ENCODE measurements at places on chromosomes 3 and 15. TPM values are rescaled to one million over a fixed set of nuclear protein-coding genes. Genes with fewer than 3 reads are reported as not detected.

GRCh38 chr15:46703871-46704637 lies 1013.3 kb upstream of the SEMA6D start:
- no peaks in the 10 kb centered on the region for H3K36me3 ChIP-seq
- H3K27me3 ChIP-seq: no peaks in the 10 kb centered on the region
- DNase-seq: no peak
- H3K4me1 ChIP-seq: no peaks in the 10 kb centered on the region
- H3K27ac ChIP-seq: no peak overlapping the region

The SLC9C1 gene
- not detected for total RNA-seq

GRCh38 chr15:45203182-45203581 lies 15.4 kb upstream of the SHF start:
- peaks cover 9% of the 10 kb centered on the region for H3K4me1 ChIP-seq
- H3K27me3 ChIP-seq: no peaks in the 10 kb centered on the region
- no peaks in the 10 kb centered on the region for H3K36me3 ChIP-seq
- no peak for DNase-seq
- H3K27ac ChIP-seq: peak overlapping the region; percentile 25

DNA sequence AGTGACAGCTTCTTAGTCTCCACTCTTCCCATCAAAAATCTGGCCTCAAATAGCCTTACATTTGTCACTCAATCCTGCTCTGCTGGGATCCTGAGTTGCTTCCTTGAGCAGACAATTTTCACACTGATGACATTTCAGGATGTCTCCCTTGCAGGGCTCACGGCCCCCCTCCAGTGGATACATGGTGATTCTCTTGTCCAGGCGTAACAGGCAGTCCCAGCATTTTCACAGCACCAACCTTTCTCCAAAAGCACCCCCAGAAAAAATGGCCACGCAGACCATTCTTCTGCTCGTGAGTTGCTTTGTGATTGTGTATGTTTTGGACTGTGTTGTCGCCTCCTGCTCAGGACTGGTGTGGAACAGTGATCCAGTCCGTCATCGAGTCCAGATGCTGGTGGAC lies 47.4 kb upstream of the WNT7A start:
- DNase-seq: no peak
- no peaks in the 10 kb centered on the region for H3K36me3 ChIP-seq
- no peak overlapping the region for H3K4me3 ChIP-seq
- H3K27me3 ChIP-seq: peaks cover 1% of the 10 kb centered on the region
- H3K4me1 ChIP-seq: no peaks in the 10 kb centered on the region

GRCh38 chr3:187783098-187783497 lies 37.8 kb upstream of the BCL6 start:
- H3K4me1 ChIP-seq: no peaks in the 10 kb centered on the region
- no peak for DNase-seq
- no peaks in the 10 kb centered on the region for H3K27me3 ChIP-seq
- H3K4me3 ChIP-seq: no peak overlapping the region

The ADAMTS17 gene
- total RNA-seq: 6.2 TPM

The DLL4 gene
- 22.0 TPM for total RNA-seq

- H3K4me3 ChIP-seq: no peak overlapping the region
- no peaks in the 10 kb centered on the region for H3K27me3 ChIP-seq
- peaks cover 17% of the 10 kb centered on the region for H3K4me1 ChIP-seq
- DNase-seq: no peak
- H3K36me3 ChIP-seq: no peaks in the 10 kb centered on the region
- H3K27ac ChIP-seq: no peak overlapping the region
These were observed 54.5 kb upstream of the FNDC3B start for GRCh38 chr3:171984883-171985282.

- no peaks in the 10 kb centered on the region for H3K4me1 ChIP-seq
- H3K4me3 ChIP-seq: no peak overlapping the region
- no peaks in the 10 kb centered on the region for H3K27me3 ChIP-seq
These were observed 26.7 kb downstream of the SNTN start for GRCh38 chr3:63679186-63679585.

GRCh38 chr3:10459954-10460754 lies 45.2 kb downstream of the ATP2B2 start:
- H3K36me3 ChIP-seq: no peaks in the 10 kb centered on the region
- no peaks in the 10 kb centered on the region for H3K4me1 ChIP-seq
- no peak overlapping the region for H3K27ac ChIP-seq
- H3K4me3 ChIP-seq: no peak overlapping the region
- no peaks in the 10 kb centered on the region for H3K27me3 ChIP-seq

The ANKRD34C gene
- not detected for total RNA-seq

DNA sequence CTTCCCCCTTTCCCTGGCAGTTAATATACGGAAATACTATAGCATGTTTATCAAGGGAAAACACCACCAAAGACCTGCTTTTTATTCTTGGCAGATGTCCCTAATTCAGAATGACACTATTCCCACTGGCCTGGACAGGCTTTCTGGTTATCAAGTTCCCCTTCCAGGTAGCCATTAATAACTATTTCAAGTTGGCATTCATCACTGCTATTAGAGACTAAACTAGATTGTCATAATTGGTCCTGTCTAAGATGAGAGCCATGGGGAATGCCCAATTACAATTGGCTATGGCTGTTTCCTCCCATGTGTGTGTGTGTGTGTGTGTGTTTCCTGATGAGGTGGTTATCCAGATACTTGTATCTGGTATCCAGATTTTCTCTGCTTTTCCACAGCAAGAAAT lies 608.1 kb downstream of the SQOR start:
- DNase-seq: no peak
- no peaks in the 10 kb centered on the region for H3K4me1 ChIP-seq
- H3K4me3 ChIP-seq: no peak overlapping the region

DNA sequence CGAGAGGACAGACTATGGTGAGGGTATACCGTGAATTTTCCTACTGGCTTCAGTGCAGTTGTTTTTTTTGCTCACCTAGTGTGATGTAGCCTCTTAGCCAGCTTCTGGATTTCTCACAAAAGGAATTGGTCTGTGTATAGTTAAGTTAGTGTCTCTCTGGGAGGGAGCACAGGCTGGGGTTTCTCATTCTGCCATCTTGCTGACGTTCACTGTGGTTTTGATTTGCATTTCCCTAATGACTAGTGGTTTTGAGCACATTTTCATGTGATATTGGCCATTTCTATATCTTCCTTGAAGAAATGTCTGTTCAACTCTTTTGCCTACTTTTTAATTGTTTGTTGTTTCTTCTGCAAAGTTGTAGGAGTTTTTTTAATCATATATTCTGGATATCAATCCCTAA lies 2.2 kb upstream of the CD86 start:
- no peak overlapping the region for H3K4me3 ChIP-seq
- H3K36me3 ChIP-seq: no peaks in the 10 kb centered on the region
- no peak overlapping the region for H3K27ac ChIP-seq
- no peaks in the 10 kb centered on the region for H3K27me3 ChIP-seq

GRCh38 chr15:73886717-73887345 lies 13.5 kb downstream of the TBC1D21 start:
- no peak overlapping the region for H3K27ac ChIP-seq
- DNase-seq: peak; percentile 37
- no peaks in the 10 kb centered on the region for H3K4me1 ChIP-seq

DNA sequence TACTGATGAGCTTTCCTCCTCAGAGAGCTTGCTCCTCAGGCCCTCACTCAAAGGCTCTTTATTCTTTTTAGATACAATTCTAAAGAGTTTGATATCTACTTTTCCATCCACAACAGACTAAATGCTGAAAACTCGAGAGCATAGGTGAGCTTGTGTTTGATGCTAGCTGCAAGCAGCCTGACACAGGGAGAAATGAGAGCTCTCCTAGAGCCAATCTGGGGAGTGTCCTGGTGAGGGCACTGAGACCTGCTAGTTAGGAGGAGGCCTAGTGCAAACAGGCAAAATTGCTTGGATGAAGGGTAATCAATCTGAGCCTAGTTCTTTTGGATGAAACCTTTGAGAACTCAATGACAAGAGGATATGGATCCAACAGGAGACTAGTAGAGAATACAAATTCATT lies 300.8 kb downstream of the ZBTB20 start:
- peaks cover 5% of the 10 kb centered on the region for H3K4me1 ChIP-seq
- H3K27ac ChIP-seq: no peak overlapping the region
- H3K36me3 ChIP-seq: no peaks in the 10 kb centered on the region
- peak; percentile 9 for DNase-seq

The SPTBN5 gene
- 1.9 TPM for total RNA-seq

DNA sequence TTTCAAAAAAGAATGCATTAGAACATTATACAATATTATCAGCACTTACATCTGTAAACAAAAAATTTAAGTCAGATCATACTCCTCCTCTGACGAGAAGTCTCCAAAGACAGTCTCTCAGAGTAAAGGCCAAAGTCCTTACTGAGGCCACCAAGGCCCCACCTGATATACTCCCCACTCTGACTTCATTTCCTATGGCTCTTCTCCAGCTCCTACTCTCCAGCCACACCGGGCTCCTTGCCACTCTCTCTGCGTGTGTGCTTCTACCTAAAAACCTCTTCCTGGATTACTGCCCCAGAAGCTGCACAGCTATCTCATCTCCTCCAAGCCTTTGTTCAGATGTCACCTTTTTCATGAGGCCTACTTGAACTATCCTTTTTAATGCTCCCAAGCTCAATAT lies 5.0 kb downstream of the DCP1A start:
- H3K27ac ChIP-seq: no peak overlapping the region
- peaks cover 15% of the 10 kb centered on the region for H3K4me1 ChIP-seq
- no peaks in the 10 kb centered on the region for H3K27me3 ChIP-seq
- peaks cover 62% of the 10 kb centered on the region for H3K36me3 ChIP-seq
- H3K4me3 ChIP-seq: no peak overlapping the region
- DNase-seq: no peak

DNA sequence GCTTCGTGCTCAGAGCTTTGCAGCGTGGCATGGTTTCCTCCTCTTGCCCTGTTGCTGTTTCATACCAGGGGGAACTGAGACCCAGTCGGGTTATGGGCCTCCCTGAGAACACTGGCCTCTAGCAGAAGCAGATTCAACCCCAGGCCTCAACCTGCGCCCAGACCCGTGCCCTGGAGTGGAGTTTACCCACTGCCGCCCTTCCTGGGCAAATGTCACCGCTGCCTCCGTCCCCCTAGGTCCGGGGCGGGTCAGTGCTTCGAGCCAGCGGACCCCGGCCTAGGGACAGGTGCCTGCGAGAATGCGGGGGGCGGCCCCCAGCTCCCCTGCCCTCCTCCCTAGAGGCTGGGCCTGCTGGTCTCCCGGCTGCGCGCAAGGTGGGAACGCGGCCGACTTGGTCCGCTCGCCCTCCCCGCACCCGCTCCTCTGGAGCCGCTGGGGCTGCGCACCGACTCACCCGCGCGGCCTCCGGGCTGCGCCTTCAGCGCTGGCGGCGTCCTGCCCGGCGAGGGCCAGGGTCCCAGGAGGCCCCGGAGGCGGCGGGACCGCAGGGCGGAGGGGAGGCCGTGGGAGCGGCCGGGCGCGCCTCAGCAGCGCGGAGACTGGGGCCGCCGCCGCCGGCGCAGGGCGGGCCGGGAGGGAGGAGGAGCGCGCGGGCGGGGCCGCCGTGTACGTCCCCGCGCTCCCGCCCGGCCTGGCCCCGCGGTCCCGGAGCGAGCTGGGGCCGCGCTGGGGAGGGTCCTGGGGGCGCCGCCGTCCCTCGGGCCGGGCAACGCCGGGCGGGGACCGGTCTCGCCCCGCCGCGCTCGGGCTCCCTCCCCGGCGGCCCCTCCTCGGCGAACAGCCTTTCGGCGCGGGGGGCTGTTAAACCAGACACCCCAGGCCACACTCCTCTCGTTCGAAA lies at the start of gene PIGZ:
Gene PIGZ, minus strand, starts transcription at position 601 of the 901 bp plus-strand sequence. CDS start 16,802 bp downstream, outside the sequence.
- peak within 1 kb of the TSS; percentile 68 for H3K27ac ChIP-seq
- peak within 1 kb of the TSS; percentile 92 for H3K4me3 ChIP-seq
- DNase-seq: peak; percentile 78
- peaks cover 13% of the 10 kb centered on the region for H3K4me1 ChIP-seq
- no peaks in the 10 kb centered on the region for H3K36me3 ChIP-seq

- no peaks in the 10 kb centered on the region for H3K4me1 ChIP-seq
- H3K27ac ChIP-seq: no peak overlapping the region
- no peaks in the 10 kb centered on the region for H3K36me3 ChIP-seq
- no peak overlapping the region for H3K4me3 ChIP-seq
- DNase-seq: no peak
These were observed 30.6 kb downstream of the FAM240A start for GRCh38 chr3:46642971-46643370.

DNA sequence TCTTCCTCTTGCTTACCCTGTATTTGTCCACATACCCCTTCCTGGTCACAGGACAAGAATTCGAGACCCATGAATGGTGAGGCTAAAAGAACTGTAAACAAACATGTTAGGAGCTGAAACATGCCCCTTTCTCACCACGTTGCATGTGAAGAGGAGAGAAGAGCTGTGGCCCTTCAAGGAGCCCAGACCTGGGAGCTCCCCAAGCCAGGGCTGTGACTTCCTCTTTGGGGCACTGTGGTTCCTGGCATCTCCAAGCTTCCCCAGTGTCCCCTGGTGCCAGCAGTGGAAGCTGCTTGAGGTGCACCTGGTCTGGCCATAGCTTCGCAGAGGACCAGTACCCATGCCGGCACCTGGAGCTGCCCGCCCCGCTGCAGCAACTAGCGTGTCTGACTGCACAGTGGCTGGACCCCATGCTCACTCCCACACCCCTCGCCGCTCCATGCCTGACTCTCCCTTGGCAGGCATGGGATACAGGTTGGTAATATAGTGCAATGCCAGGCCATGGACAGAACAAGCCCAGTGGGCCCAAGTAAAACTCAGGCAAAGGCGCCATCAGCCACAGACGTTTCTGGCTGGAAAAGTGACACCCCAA lies 9.9 kb downstream of the SPCS1 start:
- DNase-seq: no peak
- no peaks in the 10 kb centered on the region for H3K36me3 ChIP-seq
- H3K27ac ChIP-seq: no peak overlapping the region
- no peaks in the 10 kb centered on the region for H3K27me3 ChIP-seq
- H3K4me3 ChIP-seq: no peak overlapping the region
- peaks cover 3% of the 10 kb centered on the region for H3K4me1 ChIP-seq

The DPH3 gene
- total RNA-seq: 29.8 TPM

- peaks cover 6% of the 10 kb centered on the region for H3K27me3 ChIP-seq
- H3K4me1 ChIP-seq: no peaks in the 10 kb centered on the region
- H3K27ac ChIP-seq: no peak overlapping the region
- DNase-seq: no peak
- H3K4me3 ChIP-seq: no peak overlapping the region
These were observed 164.0 kb downstream of the NR2F2 start for GRCh38 chr15:96494505-96494904.

DNA sequence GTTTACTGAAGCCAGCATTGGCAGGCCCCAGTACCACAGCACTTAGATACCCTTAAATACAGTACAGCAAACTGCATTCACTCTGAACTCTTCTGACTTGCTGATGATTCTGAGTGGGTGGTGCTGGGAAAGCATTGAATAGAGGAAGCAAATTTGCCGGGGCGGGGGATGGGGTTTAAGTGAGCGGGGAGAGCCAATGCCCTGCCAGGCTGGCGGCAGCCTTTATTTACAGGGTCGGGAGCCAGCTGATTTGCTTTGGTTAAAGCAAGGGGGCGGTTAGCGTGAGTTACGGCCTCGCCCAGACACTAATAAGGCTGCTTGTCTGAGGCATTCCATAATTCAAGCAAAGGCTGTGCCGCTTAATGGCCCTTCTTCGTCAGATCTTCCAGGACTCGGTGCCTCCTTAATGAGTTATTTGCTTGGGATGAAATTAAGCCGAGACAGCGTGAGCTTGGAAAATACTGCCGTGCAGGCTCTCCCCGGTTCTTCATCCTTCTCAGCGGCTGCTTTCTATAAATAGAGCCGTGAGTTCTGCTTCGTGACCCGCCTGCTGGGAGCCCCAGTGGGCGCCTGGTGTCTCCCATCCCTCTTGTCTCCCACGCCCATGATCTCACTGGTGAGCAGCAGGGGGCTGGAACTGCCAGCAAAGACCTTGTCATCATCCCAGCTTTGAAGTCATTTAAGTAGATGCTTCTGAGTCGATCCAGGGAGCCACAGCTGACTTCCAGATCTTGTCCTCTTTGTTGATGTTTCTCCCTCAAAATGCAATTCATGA lies 25.8 kb downstream of the SPSB4 start:
- no peaks in the 10 kb centered on the region for H3K27me3 ChIP-seq
- H3K4me1 ChIP-seq: peaks cover 21% of the 10 kb centered on the region
- peak overlapping the region; percentile 11 for H3K27ac ChIP-seq
- H3K4me3 ChIP-seq: peak overlapping the region; percentile 27
- H3K36me3 ChIP-seq: no peaks in the 10 kb centered on the region
- peak; percentile 79 for DNase-seq

All from upper lobe of right lung (tissue), 1 donor.